Activated CD4-positive, alpha-beta T cell treated with anti-CD3 and anti-CD28 coated beads, Interleukin-2, amount 10 ng/mL, durations not matched to agents 24 days and 14 days (primary cell): ENCODE measurements at places on chromosomes 11 and 22. TPM values are rescaled to one million over a fixed set of nuclear protein-coding genes. Genes with fewer than 3 reads are reported as not detected.

MS4A3 gene
- not detected in 2 replicates for total RNA-seq

DMC1 gene
- 14.2 and 14.3 TPM in 2 replicates for total RNA-seq

VWA5A gene
- 6.5 and 6.8 TPM in 2 replicates for total RNA-seq

SCGB1A1 gene
- total RNA-seq = not detected in 2 replicates

C11orf52 gene
- total RNA-seq = not detected in 2 replicates

NCR3LG1 gene
- total RNA-seq = 4.4 and 4.5 TPM in 2 replicates

EHF gene
- not detected in 2 replicates for total RNA-seq

RAG1 gene
- 0.14 TPM in 1 of 2 replicates, not detected in the other for total RNA-seq

C11orf16 gene
- total RNA-seq = not detected in 2 replicates

RASL10A gene
- 0.30 and 0.64 TPM in 2 replicates for total RNA-seq

SAA2 gene
- not detected in 2 replicates for total RNA-seq

F2 gene
- total RNA-seq = 0.30 TPM in 1 of 2 replicates, not detected in the other

VSIG10L2 gene
- not detected in 2 replicates for total RNA-seq

KCNK4 gene
- total RNA-seq = 0.23 and 0.24 TPM in 2 replicates

P4HA3 gene
- not detected in 2 replicates for total RNA-seq

FAM227A gene
- 0.30 and 0.71 TPM in 2 replicates for total RNA-seq

KDM4E gene
- not detected in 2 replicates for total RNA-seq

PITPNM1 gene
- 126 and 128 TPM in 2 replicates for total RNA-seq

MMP11 gene
- total RNA-seq = 0.50 and 0.70 TPM in 2 replicates

ANGPTL5 gene
- total RNA-seq = not detected in 2 replicates

TRIM29 gene
- not detected in 2 replicates for total RNA-seq

SCN3B gene
- total RNA-seq = not detected in 2 replicates

MB gene
- total RNA-seq = 2.7 and 3.7 TPM in 2 replicates

PRR33 gene
- not detected in 2 replicates for total RNA-seq

MPEG1 gene
- not detected in 2 replicates for total RNA-seq
